ENCODE measurements at places on chromosomes 6 and 20.

DNA sequence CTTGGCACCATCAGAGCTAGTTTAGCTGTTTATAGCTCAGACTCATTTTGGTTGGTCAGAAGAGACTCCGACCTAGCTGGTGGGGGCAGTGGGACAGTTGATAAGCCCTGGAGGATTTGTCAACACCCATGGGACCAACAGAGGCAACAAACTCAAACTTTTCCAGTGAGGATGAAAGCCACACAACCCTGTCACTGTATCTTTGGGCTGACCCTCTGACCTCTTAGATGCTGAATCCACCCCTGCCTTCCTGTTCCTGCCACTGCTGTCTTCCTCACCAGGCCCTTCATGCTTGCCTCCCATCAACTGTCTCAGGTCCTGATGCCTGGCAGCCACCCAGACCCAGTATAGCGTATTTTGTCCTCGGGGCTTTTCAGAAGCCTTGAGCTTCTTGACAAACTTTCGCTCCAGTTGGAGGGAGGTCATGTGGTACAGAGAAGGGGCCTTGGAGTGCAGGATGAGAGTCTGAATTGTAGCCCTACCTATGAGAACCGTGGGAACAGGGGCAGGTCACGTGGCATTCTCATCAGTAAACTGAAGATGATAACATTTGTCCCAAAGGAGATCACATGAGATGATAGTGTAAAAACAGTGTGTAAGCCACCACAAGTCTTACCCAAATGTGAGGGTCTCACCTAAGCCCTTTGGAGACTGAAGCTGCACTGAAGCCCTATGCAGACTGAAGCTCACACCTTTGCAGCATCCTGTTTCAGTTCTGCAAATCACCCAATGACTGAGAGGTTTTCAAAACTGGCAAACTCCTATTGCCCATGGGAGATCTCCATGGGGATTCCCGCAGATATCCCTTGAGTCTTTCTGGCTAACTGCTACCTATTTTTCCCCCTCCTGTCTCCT lies 72.0 kb upstream of the F13A1 start:
- DNase-seq: no peak

DNA sequence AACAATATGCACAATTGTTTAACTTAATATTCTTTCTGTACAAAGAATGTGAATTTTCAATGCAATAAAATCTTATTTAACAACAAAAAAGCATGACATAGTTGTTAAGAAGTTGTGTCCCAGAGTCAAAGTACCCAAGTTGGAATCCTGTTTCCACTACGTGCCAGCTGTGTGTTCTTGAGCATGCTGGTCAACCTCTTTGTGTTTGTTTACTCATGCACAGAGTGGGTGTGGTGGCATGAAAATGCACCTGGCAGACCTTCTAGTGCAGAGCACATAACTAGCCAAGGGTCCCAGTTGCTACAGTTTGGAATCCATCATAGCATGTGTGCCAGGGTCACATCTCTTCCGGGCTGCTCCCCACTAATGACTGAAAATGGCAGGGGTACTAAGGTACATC lies 24.7 kb upstream of the MOCS1 start:
- DNase-seq: no peak

GRCh38 chr20:31560746-31561598 lies 44.1 kb upstream of the ID1 start:
- DNase-seq: no peak

- DNase-seq: no peak
Observed at GRCh38 chr6:44224029-44224964, 902 bp downstream of the SLC29A1 start.

DNA sequence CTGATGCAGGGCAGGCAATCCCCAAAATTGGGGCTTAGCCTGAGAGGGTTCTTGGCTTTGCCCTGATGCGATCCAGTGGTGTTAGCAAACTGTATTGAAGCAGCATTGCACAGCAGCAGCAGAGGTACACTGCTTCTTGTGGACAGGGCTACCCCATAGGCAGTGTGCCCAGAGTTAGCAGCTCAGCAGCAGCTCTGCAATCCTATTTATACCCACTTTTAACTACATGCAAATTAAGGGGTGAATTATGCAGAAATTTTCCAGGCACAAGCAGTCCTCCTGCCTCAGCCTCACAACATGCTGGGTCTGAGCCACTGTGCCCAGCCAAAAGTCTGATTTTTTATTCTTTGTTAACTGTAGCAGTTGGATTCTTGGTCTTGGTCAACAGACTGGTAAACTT lies 3.8 kb downstream of the C20orf173 start:
- DNase-seq: no peak

- DNase-seq: no peak
Observed at GRCh38 chr6:158086504-158087223, 81.4 kb downstream of the SERAC1 start.

- no peak for DNase-seq
Observed at GRCh38 chr6:118525913-118526780, 21.9 kb upstream of the PLN start.

GRCh38 chr6:151701911-151702562 lies 105.4 kb upstream of the ESR1 start:
- no peak for DNase-seq

GRCh38 chr6:125512621-125513020 lies 210.9 kb upstream of the HDDC2 start:
- no peak for DNase-seq

- no peak for DNase-seq
Observed at GRCh38 chr6:134303891-134304290, 14.0 kb downstream of the SGK1 start.

DNA sequence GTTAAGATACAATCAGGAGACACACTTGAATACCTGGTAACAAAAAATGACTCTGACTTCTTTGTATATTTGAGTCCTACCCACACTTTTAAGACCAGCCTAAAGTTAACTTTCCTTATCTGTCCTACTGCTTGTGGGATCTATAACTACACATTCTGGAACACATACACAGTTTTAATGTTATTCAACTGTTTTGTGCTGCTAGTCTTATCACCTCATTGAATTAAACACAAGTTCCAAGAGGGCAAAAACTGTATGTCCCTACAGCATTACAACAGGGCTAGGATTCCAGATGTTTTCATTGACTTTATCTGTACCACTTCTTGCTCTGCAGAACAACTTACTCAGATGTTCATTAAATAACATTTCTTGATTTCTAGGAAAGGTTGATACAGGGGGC lies 2.8 kb downstream of the HMGN3 start:
- no peak for DNase-seq

DNA sequence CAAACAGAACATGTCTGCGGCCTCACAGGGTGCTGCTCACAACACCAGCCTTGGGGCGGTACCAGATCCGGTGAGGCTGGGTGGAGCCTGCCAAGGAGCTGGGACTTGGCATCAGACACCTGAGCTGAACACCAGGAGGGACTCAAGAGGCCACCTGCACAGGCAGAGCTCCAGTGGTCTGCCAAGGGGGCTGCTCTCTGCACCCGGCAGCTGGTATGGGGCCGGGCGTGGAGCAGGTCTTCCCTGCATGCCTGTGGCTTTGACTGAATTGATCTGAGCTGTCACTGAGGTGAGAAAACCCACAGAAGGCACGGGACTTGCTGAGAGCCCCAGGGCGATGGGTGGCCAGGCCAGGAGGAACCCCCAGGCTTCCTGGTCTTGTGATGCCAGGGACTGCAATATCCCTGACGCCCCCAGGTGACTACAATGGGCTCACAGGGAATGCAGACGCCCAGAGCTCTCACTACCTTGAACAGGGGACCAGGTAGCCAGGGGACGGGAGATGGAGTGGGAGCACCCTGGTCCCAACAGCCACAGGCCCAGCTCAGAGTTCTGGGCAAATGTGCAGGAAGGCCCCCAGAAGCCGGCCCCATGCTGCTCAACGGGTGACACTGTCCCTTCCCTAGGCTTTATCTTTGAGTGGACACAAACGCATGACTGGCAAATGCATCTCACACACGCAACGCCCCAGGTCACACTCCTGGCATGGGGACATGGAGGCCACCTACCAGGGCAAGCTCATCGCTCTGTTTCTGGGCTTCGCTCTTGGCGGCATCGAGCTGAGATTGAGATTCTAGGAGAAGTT lies 48.2 kb downstream of the DSTN start:
- no peak for DNase-seq

GRCh38 chr20:46777331-46777730 lies 67.9 kb downstream of the SLC2A10 start:
- no peak for DNase-seq

- DNase-seq: no peak
Observed at GRCh38 chr6:169183233-169183632, 70.4 kb downstream of the THBS2 start.

DNA sequence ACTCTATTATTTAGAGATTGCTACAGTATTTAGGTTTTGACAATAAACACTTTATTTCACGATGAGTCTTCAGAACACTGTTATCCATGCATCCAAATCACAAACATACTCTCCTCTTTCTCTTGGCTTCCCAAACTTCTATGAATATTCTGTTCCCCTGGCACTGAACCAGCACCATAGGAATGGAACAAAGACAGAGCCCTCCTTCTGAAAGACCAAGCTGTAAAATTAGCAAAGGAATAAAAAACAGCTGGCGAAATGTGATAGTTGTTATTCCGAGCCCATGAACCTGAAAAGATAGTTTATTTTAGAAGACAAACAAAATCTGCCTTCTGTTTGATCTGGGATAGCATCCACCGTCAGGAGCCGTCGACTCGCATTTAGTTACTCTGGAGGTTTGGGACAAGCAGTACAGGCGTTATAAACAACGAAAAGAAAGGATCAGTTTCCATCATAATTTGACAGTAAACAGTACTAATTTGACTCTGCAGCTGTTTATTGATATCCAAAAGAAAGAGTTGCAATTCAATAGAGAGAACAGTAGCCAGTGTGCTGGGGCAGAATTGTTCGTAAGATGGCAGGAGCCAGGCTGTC lies 161.4 kb downstream of the CLIC5 start:
- no peak for DNase-seq

DNA sequence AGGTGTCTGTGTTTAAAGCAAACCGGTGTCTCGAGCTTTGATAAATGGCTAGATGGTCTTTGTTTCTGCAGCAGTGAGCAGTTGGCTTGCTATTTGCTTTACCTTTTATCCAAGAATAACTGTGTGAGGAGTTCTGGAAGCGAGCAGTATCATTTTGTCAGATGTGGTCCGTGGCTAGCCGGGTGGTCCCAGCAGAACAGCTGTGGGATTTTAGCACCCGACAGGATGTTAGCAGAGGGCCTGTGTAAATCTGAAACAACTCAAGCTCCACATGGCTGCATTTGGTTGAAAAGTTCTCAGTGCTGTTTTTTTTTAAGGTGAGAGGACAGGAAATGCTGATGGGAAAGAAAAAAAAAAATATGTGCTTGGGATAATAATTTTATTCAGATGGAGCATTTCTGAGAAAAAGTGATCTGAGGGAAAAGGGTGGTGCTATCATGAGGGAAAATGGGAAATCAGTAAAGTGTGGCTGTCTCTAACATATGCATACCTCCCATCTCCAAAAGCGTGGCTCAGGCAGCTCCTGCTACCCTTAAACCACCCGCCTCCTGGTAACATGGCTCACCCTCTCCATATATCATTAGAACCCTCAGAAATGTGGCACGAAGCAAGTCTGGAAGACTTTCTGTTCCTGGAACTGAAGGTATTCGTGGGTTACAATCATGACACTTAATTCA lies 215.4 kb downstream of the TSHZ2 start:
- no peak for DNase-seq

DNA sequence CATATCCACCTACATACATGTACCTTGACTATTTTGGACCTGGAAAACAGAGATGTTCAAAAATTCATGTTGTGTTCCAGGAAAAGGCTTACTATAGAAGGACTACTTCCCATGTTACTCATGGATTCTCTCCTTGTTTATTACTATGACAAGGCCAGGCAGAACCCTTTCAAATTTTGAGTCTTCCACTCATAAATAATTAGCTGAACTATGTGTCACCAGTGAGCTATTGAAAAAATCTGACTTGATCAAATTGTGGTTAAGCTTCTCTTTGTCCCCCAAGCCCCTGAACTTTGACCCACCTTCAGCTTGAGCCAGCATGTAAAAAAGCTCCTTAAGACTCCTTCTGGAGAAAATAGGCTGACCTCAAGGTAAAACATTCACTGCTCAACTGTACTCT lies 1142.8 kb upstream of the EYS start:
- no peak for DNase-seq

DNA sequence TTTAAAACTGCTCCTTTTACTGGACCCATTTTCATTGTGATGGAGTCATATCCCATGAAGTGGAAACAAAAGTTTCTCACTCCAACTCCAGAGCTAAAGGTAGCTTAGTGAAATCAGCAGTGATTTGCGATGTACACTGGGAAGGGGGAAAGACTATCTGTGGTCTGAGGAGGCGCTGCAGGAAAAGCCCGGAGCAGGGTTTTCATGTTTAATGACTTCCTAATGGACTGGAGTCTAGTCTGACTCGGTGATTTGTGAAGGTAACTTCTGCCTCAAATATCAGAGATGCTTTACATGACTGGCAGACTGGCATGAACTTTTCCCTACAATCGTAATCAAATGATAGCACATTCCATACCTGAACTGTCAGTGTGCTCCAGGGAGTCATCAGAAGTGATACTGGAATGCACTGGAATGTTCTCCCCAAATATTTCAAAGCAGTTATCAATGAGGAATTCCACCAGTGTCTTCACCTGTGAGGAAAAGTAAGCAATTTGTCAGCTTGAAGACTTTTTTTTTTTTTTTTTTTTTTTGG lies 7.0 kb downstream of the TAGAP start:
- no peak for DNase-seq
